Fibroblast of pulmonary artery (primary cell): ENCODE measurements at places on chromosomes 3 and 15.
A peak's percentile ranks its signal among the peaks of the same experiment; 100 is the strongest.

- no peak for DNase-seq
Observed at GRCh38 chr15:63176302-63176701, 13.1 kb upstream of the RAB8B start.

GRCh38 chr15:40069178-40070165, 30.5 kb upstream of the SRP14 start:
- DNase-seq: peak; percentile 68

DNA sequence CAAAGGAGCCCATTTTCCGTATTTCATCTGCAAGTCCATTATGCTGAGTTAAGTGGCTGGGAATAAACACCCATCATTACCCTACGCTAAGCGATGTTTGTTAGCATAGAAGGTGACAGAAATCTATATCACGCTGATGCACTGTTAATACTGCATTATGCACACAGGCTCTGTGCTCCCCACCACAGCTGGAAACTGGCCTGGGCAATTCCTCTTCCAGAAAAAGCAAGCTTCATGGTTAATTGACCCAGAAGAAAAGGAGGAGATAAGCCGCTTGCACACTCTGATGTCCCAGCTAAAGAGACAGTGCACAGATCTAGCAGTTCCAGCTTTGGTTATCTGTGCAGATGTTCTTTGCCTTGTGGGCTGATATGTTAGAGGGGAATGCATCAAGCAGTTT, 232.6 kb downstream of the NTRK3 start:
- no peak for DNase-seq

DNA sequence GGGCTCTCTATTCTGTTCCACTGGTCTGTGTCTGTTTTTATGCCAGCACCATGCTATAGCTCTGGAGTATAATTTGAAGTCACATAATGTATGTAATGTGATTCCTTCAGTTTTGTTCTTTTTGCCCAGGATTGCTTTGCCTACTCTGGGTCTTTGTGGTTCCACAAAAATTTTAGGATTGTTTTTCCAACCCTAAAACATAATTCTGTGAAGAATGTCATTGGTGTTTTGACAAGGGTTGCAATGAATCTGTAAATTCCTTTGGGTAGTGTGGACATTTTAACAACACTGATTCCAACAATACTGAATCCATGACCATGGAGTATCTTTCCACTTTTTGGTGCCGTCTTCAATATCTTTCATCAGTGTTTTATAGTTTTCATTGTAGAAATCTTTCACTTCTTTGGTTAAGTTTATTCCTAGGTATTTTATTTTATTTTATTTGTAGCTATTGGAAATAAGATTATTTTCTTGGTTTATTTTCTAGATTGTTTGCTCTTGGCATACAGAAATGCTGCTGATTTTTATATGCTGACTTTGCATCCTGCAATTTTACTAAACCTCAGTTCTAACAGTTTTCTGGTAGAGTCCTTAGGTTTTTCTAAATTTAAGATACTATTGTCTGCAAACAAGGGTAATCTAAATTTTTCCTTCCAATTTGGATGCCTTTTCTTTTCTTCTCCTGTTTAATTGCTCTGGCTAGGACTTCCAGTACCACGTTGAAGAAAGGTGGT, 29.7 kb downstream of the TJP1 start:
- peak; percentile 29 for DNase-seq

GRCh38 chr3:72336821-72337479, 511.3 kb downstream of the SHQ1 start:
- peak; percentile 89 for DNase-seq

DNA sequence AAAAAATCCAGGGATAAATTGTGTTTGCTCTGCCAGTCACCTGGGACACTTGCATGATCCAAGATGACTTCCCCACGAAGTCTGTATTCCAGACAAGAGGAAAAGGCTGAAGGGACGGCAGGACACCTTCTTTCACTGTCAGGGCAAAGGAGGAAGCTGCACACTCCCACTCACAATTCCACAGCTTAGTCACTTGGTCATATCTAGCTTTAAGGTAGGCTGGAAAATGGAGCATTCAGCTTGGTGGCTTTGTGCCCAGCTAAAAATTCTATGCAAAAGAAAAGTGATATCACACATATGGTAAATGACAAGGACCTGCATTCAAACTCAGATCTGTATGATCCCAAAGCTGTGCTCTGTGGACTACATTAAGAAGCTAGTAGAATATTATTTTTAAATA, 109.2 kb upstream of the TPM1 start:
- DNase-seq: peak; percentile 46

DNA sequence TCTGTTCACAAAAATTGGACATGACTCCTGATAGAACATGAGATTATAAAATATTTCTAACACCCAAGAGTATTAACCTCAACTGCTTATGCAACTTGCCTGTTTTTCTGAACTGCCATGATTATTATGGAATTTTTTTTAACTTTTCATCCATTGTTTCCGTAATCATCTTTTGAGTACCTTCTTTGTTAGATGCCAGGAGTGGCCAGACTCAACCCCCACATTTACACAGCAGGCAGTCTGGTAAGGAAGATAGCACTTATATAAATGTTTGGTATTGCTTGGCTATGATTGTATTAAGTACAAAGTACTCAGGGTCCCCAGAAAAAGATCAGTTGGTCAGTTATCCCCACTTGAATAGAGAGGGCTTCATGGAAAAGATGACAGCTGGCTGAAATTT, 74.3 kb downstream of the CRYBG3 start:
- no peak for DNase-seq

- DNase-seq: peak; percentile 69
Observed at GRCh38 chr3:152021951-152022461, 148.6 kb downstream of the SUCNR1 start.

- DNase-seq: no peak
Observed at GRCh38 chr3:73855813-73856212, 231.1 kb upstream of the PDZRN3 start.

DNA sequence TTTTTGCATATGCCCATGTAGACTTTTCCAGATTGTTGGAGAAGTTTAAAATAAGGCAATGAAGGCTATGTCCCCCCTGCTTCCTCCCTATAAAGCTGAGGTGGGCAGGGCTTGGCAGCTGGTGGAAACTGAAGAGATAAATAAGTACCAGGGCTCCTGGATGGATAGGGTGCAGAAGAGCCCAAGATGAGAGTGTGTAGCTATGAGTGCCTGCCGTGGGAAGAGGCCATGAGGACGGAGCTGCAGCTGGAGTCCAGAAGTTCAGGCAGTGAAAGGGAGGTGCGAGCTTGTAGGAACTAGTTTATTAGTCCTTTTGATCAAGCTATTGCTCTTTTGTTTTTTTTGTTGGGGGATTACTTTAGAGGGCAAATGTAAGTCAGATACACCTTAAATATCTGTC, 52.4 kb downstream of the PHLDB2 start:
- no peak for DNase-seq

GRCh38 chr3:16844791-16845190, 40.0 kb upstream of the PLCL2 start:
- DNase-seq: peak; percentile 19

DNA sequence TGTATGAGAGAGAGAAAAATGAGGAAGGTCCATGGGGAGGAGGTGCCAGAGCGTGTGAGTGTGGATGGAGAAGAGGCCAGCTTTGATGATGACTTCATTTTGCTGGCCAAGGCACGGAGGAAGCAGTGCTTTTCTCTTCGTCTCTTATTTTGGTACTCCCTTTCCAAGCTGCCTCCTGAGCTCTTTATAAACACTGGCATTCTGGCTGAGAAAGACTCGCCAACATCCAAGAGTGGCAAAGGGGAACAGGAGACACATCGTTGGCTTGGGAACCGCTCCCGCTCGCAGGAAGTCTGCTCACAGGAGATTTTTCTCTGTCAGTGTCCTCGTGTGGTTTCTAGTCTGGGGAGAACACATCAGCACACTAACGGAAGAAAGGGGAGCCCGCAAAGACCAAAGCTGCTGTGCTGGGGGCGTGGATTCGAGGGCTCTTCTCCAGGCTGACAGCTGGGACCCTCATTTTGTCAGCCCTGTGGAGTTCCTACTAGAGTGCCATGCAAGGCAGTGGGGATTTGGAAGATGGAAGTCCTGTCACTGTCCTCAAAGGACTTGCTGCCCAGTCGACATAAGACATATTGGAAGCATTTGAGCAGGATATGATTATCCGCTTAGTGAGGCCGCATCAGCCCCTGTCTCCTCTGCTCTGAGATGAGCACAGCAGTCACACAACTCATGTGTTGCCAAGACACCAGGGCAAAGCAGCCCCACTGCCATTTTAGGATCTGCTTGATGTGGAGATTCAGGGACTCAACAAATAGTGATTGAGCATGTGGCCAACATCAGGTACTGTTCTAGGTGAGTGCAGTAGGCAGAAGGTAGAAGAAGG, 8.0 kb upstream of the SEMA4B start:
- DNase-seq: no peak

DNA sequence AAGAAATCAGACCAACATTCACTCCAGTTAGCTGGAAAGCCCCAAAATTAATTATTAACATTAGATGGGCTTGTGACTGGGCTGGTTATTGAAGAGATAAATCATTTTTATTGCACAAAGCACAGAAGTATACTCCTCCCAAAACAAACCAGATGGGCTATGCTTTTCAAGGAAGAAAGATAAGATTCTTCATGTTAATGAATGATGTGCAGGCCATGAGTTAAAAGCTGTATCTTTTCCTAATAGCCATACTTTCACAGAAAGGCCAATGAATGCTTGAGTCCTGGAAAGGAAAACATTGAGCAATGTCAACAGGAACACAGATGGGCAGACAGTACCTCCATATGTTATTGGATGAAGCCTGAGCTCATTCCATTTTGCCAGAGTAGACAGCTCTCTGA, 55.4 kb downstream of the OCA2 start:
- no peak for DNase-seq

GRCh38 chr3:184741798-184742675, 30.2 kb upstream of the MAGEF1 start:
- DNase-seq: no peak

DNA sequence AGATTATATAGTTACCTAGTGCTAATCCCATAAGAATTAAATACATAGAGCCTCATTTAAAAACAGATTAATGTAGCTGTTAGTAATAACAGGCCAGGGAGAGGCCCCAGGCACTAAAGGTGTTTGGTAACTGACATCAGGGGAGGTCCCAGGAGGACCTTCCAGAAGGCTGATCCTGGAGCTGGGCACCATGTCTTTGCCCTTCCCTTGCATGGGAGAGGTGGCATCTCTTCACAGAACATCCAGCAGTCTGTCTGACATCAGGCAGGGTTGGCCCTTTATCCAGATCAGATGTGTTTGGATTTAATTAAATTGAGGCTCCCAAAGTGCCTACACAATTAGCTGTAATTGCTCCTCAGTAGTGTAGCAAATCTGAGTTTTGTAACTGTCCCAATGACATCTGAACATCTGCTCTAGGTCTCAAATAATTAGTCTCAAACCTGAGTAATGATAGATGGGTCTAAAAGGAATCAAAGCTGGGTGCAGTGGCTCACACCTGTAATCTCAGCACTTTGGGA, 53.0 kb downstream of the RLBP1 start:
- DNase-seq: no peak

DNA sequence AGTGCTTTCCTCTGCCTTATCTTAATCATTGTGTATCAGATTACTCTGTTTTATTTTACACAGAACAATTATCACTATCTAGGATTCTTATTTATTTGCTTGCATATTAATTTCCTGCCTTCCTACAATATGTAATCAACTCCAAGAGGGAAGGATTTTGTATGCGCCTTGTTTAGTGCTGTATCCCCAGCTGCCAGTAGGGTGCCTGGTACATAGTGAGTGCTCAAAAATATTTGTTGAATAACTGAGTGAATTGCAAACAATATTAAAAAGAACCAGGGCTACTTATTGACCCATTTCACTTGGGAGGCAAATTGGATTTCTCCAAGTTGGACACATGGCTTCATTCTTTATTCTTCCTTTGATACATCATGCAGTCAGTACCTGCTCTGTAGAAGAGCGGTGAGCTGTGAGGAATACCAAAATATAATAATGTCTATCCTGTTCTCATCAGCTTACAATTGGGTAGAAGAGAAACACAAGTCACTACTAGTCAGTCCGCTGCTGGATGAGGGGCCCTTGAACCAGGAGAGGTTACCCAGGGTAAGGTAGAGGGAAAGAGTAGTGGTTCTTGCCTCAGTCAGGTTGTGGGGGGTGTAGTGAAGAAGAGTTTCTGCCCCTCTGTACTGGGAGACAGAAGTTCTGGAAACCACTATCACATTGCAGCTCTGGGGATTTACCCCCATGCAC, 233.9 kb upstream of the ZBTB20 start:
- DNase-seq: no peak

DNA sequence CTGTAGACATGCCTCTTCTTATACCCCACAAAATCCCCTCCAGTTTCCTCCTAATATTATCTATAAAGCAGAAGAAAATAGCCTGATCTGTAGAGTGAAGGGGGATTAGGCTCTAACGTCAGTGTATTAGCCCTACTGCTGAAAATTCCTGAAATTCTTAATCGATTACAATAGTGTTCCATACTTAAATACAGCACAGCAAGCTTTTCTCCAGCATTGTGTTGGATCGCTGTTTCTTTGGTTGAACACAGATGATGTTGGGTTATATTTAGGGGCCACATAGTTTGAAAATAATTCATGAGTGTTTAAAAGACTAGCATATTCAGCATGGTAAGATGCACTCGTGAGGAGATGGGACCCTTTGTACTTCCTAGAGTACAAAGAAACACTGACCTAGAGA, 52.5 kb downstream of the PIAS1 start:
- peak; percentile 32 for DNase-seq

DNA sequence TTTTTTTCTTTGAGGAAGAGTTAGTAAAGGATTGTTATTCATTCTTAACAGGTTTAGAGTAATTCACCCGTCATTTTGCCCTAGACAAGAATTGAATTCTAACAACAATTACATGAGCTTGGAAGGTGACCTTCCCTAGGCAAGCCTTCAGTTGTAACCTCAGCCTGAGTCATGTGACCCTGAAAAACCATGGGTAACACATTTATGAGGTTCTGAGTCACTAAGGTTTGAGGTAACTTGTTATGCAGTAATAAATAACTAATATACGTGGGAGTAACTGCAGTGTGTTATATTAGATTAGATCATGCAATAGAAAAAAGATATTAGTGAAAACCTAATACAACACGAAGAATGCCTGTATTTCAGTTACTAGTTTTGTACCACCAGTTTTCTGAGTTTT, 237.6 kb upstream of the NDN start:
- no peak for DNase-seq

- DNase-seq: peak; percentile 96
Observed at GRCh38 chr3:149657926-149658743, at the start of gene WWTR1. Gene WWTR1, minus strand, starts transcription at chr3:149658025. Its CDS starts 719 bp downstream, at chr3:149657306.

DNA sequence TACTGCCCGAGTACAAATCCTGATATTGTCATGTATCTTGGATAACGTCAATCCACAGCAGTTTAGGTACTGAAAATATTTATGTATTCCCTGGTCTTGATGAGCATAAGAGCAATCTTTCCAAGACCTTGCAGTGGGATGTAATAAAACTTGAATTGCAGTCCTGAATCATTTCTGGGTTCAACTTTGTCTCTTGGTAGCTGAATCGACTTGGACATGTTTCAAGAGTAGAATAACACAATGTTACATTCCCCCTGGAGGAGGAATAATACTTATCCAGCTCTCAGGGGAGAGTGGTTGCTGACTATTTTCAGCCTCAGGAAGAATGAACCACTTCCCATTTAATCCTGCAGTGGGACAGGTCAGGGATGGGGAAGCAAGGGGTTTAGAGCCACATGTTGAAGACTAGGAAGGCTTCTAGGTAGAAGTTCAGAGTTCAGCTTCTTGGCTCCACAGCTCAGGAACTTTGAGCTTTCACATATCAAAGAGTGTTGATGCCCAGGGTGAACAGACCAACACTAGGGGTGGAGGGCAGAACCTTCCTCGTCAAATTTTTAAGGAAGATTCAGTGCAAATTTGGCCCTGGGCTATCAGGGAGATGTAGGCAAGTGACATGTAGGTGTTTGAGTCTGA, 43.4 kb upstream of the GPD1L start:
- no peak for DNase-seq

- no peak for DNase-seq
Observed at GRCh38 chr3:85979034-85979433, 1011.9 kb downstream of the VGLL3 start.

GRCh38 chr3:183551930-183552329, 3.6 kb downstream of the KLHL6 start:
- no peak for DNase-seq
